ENCODE measurements at places on chromosomes 11 and 22.

DNA sequence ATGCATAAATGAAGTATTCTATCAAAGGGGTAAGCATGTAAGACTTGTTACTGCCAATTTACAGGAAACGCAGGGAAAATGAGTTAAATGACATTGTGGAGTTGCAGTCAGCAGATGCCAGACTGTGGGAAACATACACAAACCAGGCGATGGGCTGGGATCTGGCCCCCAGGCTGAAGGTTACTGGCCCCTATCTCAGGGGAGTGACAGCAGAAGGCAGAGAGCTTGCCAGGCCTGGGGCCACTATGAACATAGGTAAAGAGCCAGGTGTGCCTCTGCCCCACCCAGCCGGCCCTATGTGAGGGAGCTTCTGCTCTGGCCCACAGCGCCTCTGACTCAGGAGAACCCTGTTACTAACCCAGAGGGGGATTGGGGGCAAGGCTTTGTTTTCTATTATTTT is 26.1 kb upstream of the SLC25A1 start:
- no peak for DNase-seq

GRCh38 chr11:121328176-121328966 is 35.8 kb downstream of the SC5D start:
- no peak for DNase-seq

GRCh38 chr11:18265949-18266348 is at the start of gene SAA1:
Gene SAA1 (plus strand): TSS chr11:18266264. CDS start chr11:18266888, 624 bp downstream.
- no peak for DNase-seq

DNA sequence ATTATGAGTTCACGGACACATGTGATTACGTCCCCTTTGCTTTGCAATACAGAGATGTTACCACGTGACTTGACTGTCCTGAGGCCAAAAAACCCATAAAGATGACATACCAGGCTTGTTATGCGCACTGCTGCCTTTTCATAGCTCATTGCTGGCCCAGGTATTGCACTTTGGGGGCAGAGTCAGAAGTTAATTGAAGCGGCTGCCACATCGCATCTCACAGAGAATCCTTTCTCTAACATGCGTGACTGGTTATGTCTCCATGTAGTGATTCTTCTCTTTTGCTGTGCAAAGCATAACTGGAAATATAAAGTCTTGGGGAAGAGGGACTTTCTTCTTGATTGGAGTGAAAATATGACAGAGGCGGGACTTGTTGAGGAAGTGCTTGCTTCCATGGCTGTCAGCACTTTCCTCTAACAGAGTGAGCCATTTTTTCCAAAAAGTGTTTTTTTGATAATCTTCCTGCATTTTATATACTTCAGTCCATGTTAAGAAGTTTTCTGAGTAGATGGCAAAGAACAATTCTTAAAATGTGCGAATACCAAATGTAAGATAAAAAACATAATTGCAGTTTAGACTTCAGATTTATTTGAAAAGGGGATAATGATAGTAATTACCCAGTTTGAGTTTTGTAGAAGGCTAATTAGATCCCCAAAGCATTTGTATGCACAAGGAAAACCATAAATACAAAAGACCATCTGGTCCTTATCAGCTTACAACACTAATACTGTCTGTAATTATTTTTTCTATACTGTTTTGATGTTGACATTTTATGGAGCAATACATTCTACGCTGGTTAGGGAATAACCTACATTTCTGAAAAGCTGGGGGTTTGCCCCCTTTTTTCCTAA is 324.6 kb upstream of the MTNR1B start:
- no peak for DNase-seq

DNA sequence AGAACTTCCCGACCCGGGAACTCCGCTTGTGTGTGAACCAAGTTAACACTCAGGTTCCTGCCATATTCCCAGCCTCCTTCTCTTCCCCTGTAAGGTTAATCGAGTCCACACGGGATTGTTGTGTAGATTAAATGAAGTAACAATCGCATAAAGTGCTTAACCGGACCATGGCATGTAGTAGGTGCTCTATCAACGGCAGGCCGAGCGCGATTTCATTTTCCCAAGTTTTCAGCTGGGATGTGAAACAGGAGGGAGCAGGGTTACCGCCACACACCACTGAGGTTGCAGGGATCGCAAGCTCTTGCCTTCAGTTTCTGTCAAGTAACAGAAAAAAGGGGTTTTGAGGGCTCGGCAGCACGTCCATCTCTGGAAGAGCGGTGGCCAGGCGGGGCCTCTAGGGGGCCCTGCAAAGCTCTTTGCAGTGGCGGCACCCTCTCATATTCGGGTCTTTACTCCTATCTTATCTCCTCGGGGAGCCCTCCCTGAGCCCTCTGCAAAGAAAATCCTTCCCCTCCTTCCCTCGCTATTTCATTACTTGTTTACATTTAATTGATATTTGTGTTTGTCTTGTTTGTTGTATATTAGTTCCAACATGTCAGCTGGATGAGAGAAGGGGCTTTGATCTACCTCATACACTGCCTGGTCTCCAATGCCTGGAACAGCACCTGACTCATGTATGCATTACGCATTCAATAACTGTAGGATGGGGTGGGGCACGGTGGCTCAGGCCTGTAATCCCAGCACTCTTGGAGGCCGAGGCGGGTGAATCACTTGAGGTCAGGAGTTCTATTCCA is 816 bp upstream of the PLEKHA7 start:
- no peak for DNase-seq

DNA sequence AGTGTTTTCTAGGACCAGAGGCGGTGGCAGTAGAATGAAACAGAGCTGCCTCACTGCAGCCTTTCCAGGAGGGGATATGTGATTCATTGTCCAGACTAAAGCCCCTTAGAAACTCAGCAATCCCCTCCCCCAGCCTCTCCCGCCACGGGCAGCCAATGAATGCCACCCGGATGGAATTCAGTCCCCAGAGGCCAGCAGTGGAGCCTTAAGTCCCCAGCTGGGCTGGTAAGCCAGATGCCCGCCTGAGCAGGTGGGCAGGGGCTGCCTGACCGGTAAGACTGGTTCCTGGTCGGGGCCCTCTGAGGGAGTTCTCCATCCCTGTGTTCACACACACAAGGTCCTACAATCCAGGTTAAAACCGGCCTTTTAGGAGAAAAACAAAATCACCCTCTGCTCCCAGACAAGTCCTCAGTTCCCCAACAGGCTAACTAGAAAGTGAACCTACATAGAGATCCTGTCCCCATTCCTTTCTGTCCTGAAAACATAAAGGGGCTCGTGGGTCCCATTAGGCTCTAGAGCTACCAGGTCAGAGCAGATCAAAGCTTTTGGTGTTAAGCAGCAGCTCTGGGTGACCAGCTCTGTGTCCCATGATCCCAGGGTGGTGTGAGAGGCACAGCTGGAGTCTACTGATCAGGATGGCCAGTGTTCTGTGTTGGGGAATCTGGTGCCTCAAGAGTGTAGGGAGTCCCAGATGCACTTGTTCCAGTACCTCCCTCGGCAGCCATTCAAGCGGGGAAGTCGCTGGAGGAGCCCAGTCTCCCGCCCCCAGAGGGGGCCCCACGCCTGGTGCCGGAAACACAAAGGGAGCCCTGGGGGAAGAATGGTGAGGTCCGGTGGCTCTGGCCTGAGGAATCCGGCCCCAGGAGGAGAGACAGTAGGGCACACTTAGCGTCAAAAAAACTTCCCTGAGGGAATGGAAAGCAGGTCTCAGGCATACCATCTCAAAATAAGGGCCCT is 2.6 kb downstream of the PATZ1 start:
- DNase-seq: no peak

DNA sequence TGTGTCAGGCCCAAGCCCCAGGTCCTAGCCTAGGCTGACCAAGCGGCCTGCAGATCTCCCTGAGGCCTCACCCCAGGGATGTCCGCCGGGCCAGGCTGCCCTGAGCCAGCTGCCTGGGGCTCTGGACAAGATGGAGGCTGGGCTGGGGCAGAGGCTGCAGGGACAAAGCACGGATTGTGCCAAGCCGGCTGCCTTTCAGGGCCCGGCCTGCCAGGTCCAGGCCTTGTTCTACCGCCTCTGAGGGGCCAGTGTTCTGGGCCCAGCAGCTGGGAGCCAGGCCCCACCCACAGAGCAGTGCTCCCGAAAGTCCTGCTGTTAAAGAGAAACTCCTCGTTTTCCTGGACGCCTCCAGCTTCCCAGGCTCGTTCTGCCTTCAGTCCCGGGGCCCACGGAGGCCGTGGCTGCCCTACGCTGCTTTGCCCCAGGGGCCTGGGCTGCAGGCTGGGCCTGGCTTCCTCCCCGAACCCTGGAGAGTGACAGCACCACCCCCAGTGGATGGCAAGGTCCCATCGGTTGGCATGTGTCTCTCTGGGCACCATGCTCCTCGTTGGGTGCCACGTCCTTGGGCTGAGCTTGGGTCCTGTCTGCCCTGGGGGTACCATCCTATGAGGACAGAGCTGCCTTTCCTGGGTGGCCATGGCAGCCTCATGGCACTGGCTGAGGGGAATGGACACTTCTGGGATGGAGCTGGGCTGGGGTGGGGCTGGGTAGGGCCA is 7.6 kb downstream of the BRSK2 start:
- no peak for DNase-seq

- no peak for DNase-seq
These were observed 15.8 kb upstream of the MRGPRD start for GRCh38 chr11:68996376-68997123.

DNA sequence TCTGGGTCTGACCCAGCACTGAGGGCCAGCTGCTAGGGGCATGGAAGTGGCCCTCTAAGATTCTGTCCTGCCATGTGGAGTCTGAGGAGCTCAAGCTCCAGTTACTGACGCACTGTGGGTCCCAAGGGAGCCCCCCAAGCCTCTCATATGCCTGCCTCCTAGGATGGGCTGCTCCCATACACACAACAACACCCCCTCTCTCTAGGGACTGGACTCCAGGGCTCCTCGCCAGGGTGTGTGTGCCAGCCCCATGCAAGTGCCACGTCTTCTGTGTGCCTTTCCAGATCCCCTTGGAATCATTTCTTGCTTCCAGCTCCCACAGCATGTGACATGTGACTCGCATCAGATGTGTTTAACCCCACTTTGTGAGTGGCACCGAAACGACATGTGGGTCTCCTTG is 234.5 kb downstream of the CEP164 start:
- no peak for DNase-seq

DNA sequence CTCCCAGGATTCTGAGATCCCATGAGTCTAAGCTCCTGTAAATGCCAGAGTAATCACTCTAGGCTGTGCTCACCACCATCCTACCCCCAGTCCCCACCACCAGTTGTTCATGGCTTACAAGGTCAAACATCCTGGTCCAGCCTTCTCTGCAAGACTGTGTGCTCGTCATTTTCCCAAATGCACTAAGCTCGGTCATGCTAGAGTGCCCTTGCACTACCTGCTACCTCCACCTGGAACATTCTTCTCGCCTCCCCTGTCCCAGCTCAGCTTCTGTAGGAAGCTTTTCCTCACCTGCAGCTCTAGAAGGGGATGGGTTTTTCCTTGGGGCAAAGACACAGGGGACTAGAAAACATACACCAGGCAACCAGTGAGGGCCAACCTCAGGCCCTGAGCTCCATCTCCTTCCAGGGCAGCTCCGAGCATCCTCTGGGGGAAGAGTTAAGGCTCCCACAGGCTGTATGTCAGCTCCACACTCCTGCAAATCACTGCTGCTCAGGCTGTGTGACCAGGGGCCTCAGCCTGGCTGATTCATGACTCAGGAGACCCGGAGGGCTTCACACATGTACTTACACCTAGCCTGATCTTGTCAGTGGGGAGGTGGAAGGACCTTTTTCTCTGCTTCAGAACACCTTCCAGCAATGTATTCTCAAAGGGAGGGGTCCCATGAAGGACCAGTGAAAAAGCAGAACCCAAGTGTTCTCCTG is 37.2 kb upstream of the CSNK2A3 start:
- DNase-seq: no peak

- DNase-seq: no peak
These were observed 1.1 kb upstream of the PLXNB2 start for GRCh38 chr22:50308597-50308935.

- DNase-seq: no peak
These were observed 49.8 kb upstream of the PLET1 start for GRCh38 chr11:112310419-112310818.

DNA sequence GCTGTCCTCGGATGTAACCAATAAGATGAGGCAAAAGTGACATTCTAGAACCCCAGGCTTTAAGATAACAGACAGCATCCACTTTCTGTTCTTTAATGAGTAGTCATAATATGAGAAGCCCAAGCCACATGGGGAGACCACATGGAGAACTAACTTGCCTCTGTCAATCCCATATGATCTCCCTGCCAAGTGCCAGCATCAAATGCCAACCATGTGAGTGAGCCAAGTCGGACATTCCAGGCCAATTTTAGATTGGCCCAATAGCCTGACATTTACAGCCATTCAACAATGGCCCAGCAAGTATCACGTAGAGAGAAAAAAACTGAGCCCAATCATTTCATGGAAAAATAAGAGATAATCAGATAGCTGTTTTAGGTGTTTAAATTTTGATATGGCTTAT is 2048.3 kb upstream of the RAG2 start:
- DNase-seq: no peak

- no peak for DNase-seq
These were observed 7.3 kb upstream of the SPINDOC start for GRCh38 chr11:63805844-63806415.

DNA sequence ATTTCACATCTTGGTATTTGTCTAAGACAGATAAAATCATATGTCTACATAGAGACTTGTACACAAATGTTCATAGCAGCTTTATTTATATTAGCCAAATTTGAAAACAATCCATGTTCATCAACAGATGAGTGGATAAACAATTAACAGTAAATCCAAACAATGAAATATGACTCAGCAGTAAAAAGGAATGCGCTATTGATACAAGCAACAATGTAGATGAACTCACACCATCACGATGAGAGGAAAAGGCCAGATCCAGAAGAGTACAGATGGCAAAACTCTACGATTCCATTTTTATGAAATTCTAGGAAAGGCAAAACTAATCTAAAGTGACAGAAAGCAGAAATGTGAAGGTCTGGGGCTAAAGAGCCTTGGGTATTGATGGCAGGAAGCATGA is 384.3 kb downstream of the NTM start:
- DNase-seq: no peak

DNA sequence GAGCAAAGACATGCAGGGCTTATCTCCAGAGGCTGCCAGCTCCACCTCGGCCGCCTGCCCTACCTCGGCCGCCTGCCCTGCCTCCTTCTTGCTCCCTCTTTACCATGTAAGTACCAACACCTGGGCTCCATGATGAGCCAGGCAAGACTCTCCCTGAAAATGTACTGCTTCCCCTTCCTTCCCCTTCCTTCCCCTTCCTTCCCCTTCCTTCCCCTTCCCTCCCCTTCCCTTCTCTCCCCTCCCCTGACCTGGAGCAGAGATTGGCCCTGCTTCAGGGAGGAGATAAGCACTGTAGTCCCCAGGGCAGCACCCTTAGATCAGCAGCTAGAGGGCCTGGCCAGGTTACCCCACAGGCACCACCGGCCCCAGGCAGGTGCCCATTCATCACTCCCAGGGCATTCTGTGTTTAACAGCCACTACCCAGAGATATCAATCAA is 25.4 kb upstream of the ADORA2A start:
- DNase-seq: no peak

GRCh38 chr11:126790550-126791081 is 210.0 kb downstream of the KIRREL3 start:
- DNase-seq: no peak

All from stimulated activated CD4-positive, alpha-beta T cell treated with anti-CD3 and anti-CD28 coated beads, Interleukin-1b, Interleukin-23, amount 100 ng/mL, for 24 hours (primary cell).